ENCODE measurements at places on chromosomes 2 and 18. TPM values are rescaled to one million over a fixed set of nuclear protein-coding genes. Genes with fewer than 3 reads are reported as not detected.

The ST6GAL2 gene
- total RNA-seq: 7.4 TPM

The CKAP2L gene
- total RNA-seq: 42.1 TPM

The GPBAR1 gene
- total RNA-seq: 0.18 TPM

The RAX gene
- total RNA-seq: 5.3 TPM

The LRP2 gene
- total RNA-seq: 4.6 TPM

The TPO gene
- total RNA-seq: not detected

The LBH gene
- 48.0 TPM for total RNA-seq

The KCNG3 gene
- 1.9 TPM for total RNA-seq

The MC4R gene
- not detected for total RNA-seq

The SIGLEC15 gene
- not detected for total RNA-seq

The KYNU gene
- total RNA-seq: 4.2 TPM

The MATN3 gene
- total RNA-seq: 44.7 TPM

The TMEFF2 gene
- total RNA-seq: not detected

The CEBPZ gene
- total RNA-seq: 94.0 TPM

The KIAA2012 gene
- 0.86 TPM for total RNA-seq

DNA sequence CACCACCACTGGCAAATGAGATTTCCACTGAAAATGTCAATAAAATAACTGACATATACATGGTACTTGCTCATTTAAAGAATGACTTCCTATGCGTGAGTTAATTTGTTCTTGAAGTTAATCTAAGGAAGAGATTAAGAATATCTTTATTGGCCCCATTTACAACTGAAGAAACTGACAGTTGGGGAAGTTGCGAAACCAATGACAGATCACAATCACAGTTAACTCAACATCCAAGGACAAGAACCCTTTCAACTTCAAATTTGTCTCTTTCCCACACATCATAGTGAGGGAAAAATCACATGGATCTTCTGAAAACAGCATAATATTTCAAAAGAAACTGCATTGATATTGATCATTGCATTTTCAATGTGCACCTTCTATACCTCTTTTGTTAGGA lies 565.4 kb downstream of the IRS1 start:
- no peaks in the 10 kb centered on the region for H3K27me3 ChIP-seq
- H3K4me3 ChIP-seq: no peak overlapping the region
- H3K27ac ChIP-seq: no peak overlapping the region
- no peaks in the 10 kb centered on the region for H3K4me1 ChIP-seq
- no peak for DNase-seq
- H3K36me3 ChIP-seq: no peaks in the 10 kb centered on the region

DNA sequence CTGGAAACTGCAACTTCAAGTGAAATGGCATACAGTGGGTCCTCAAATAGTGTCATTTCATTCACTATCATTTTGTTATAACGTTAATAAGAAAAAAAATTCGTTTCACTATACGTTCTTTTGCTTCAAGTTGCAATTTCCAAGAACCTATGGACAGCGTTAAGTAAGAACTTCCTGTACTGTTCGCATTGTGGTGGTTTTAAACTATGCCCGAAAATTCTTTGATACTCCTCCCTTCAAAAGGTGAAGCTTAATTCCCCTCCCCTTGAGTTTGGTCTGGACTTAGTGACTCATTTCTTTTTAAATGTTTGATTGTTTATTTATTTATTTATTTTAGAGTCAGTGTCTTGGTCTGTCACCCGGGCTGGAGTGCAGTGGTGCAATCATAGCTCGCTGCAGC lies 20.7 kb downstream of the GNLY start:
- H3K27ac ChIP-seq: no peak overlapping the region
- H3K27me3 ChIP-seq: peaks cover 6% of the 10 kb centered on the region
- H3K4me1 ChIP-seq: peaks cover 25% of the 10 kb centered on the region
- H3K36me3 ChIP-seq: no peaks in the 10 kb centered on the region

GRCh38 chr2:219536425-219536824 lies 7.2 kb downstream of the CHPF start:
- DNase-seq: no peak
- H3K4me3 ChIP-seq: no peak overlapping the region
- H3K36me3 ChIP-seq: peaks cover 18% of the 10 kb centered on the region
- no peak overlapping the region for H3K27ac ChIP-seq

DNA sequence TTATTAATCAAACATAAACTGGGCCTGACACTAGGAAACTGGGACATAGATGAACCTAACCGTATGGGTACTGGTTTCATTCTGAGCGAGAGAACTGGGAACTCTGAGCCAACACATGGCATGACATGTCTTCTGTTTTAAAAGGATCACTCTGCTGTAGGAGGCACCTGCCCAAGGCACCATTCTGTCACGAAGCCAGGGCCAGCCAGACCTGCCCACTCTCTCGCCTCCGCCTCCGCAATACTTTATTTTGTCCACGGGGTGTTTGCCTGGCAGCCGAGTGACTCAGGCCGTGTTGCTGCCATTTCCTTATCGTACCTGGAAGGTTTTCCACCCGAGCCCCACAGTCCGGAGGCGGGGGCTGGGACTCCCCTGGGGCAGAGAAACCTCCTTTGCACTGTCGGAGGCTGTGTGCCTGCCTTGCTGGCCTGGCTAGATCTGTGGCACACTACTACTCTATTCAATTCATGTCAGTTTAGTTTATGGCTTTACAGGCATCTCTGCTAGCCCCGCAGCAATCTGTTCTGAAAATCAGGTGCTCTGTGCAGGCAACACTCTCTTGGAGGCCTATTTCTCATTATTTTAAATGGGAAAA lies 120.4 kb upstream of the ACKR3 start:
- H3K4me3 ChIP-seq: no peak overlapping the region
- H3K36me3 ChIP-seq: peaks cover 3% of the 10 kb centered on the region
- DNase-seq: no peak
- no peaks in the 10 kb centered on the region for H3K4me1 ChIP-seq
- no peak overlapping the region for H3K27ac ChIP-seq

GRCh38 chr18:2237706-2238105 lies 333.6 kb downstream of the METTL4 start:
- no peaks in the 10 kb centered on the region for H3K27me3 ChIP-seq
- no peak overlapping the region for H3K4me3 ChIP-seq
- no peaks in the 10 kb centered on the region for H3K36me3 ChIP-seq
- no peak overlapping the region for H3K27ac ChIP-seq
- no peak for DNase-seq
- H3K4me1 ChIP-seq: no peaks in the 10 kb centered on the region

- no peaks in the 10 kb centered on the region for H3K27me3 ChIP-seq
- no peak for DNase-seq
- no peaks in the 10 kb centered on the region for H3K36me3 ChIP-seq
- H3K4me1 ChIP-seq: peaks cover 5% of the 10 kb centered on the region
- no peak overlapping the region for H3K4me3 ChIP-seq
- no peak overlapping the region for H3K27ac ChIP-seq
Observed at GRCh38 chr2:64223055-64223454, 78.8 kb upstream of the PELI1 start.

DNA sequence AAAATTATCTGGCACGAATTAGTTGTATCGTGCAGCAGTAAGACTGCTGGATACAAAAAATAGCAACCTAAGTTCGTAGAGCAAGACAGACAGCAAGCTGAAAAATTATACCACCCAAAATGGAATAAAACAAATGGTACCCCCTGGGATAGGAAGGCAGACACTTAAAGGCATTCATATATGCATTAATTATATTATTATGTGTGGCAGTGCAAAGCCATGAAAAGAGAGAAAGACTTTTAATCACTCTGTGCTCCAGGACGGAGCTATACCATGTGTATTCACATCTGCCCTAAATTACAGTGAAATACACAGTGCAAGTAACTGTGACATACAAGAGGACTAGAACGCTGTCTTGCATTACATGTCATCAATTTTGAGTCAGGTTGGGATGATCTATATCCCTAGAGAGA lies 235.9 kb downstream of the GULP1 start:
- no peaks in the 10 kb centered on the region for H3K4me1 ChIP-seq
- H3K27me3 ChIP-seq: no peaks in the 10 kb centered on the region
- no peaks in the 10 kb centered on the region for H3K36me3 ChIP-seq
- no peak for DNase-seq

GRCh38 chr2:144083211-144083610 lies 436.7 kb downstream of the ZEB2 start:
- H3K4me1 ChIP-seq: peaks cover 4% of the 10 kb centered on the region
- H3K36me3 ChIP-seq: no peaks in the 10 kb centered on the region
- no peak overlapping the region for H3K27ac ChIP-seq
- DNase-seq: no peak

- H3K4me3 ChIP-seq: no peak overlapping the region
- no peak overlapping the region for H3K27ac ChIP-seq
- peak; percentile 48 for DNase-seq
- no peaks in the 10 kb centered on the region for H3K36me3 ChIP-seq
- H3K4me1 ChIP-seq: peaks cover 16% of the 10 kb centered on the region
- peaks cover 8% of the 10 kb centered on the region for H3K27me3 ChIP-seq
Observed at GRCh38 chr2:231535961-231536360, 5.7 kb upstream of the NMUR1 start.

GRCh38 chr2:85765081-85765731 lies 11.4 kb downstream of the ATOH8 start:
- H3K36me3 ChIP-seq: no peaks in the 10 kb centered on the region
- peaks cover 30% of the 10 kb centered on the region for H3K4me1 ChIP-seq
- H3K4me3 ChIP-seq: no peak overlapping the region
- peak overlapping the region; percentile 84 for H3K27ac ChIP-seq
- DNase-seq: peak; percentile 82

GRCh38 chr2:101151859-101152271 lies 683 bp upstream of the TBC1D8 start:
- no peaks in the 10 kb centered on the region for H3K4me1 ChIP-seq
- DNase-seq: no peak
- peak overlapping the region; percentile 85 for H3K4me3 ChIP-seq
- H3K36me3 ChIP-seq: no peaks in the 10 kb centered on the region
- H3K27me3 ChIP-seq: peaks cover 20% of the 10 kb centered on the region
- H3K27ac ChIP-seq: no peak overlapping the region

- H3K4me1 ChIP-seq: peaks cover 15% of the 10 kb centered on the region
- H3K27ac ChIP-seq: peak overlapping the region; percentile 69
- peak overlapping the region; percentile 39 for H3K4me3 ChIP-seq
- DNase-seq: no peak
- H3K36me3 ChIP-seq: peaks cover 43% of the 10 kb centered on the region
- H3K27me3 ChIP-seq: no peaks in the 10 kb centered on the region
Observed at GRCh38 chr2:3399829-3400228, 20.3 kb downstream of the TRAPPC12 start.

DNA sequence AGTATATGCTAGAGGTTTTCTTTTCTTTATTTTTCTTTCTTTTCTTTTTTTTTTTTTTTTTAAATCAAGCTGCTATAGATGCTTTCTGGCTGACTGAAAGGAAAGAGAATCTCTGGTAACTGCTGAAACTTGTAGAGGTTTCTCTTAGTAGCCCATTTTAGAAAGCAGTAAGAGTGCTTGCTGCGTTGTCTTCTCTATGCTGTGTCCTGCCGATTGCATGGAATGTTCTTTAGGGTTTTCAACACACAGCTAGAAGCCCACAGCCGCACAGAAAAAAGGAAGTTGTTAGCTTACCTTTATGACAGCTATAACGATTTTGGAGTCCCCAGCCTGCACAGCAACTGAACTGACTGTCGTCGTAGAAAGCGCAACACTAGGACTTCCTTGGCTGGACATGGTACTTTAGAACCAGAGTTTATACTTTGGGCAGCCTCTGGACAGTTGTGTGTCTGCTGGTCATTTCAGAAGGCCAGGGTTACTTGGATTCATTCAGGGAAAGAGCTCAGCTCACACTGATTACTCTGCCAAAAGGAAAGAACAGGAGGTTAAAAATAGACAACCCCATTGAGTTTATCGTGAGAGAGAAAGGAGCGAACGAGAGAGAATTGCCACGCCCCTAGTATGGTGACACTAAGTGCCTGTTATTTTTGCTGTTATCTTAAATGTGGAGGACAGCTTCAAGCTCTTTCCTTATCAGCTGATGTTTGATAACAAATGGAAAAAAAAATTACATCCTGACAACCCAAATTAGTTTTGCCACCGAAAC lies at the start of gene CCDC141:
TSS of gene CCDC141 (minus strand) at position 592 of the 766 bp plus-strand sequence. CDS start at position 396, 196 bp downstream.
- no peaks in the 10 kb centered on the region for H3K27me3 ChIP-seq
- H3K36me3 ChIP-seq: peaks cover 42% of the 10 kb centered on the region
- H3K4me1 ChIP-seq: no peaks in the 10 kb centered on the region
- H3K4me3 ChIP-seq: peak within 1 kb of the TSS; percentile 86
- no peak within 1 kb of the TSS for H3K27ac ChIP-seq
- no peak for DNase-seq

- H3K4me1 ChIP-seq: no peaks in the 10 kb centered on the region
- DNase-seq: no peak
- H3K27me3 ChIP-seq: peaks cover 8% of the 10 kb centered on the region
- no peak overlapping the region for H3K27ac ChIP-seq
- H3K4me3 ChIP-seq: no peak overlapping the region
Observed at GRCh38 chr18:47346016-47346415, 94.6 kb upstream of the SKOR2 start.

DNA sequence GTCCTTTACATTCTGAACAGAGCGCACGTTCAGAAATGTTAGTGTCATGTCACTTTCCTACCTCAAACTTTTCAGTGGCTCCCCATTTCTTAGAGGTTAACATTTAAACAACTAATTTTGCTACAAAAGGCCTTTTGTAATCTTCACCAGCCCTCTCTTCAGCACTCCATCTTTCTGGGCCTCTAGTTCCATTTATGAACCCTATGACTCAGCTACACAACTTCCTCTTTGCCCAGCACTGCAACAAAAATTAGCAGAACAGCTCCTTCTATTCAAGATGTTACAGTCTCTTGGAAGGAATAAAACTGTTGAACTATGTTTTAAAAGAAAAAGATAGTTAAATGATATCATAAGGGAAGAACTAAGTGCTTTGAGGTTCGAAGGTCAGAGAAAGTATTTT lies 139.9 kb downstream of the VWC2L start:
- no peaks in the 10 kb centered on the region for H3K27me3 ChIP-seq
- no peaks in the 10 kb centered on the region for H3K4me1 ChIP-seq
- H3K27ac ChIP-seq: no peak overlapping the region
- no peak for DNase-seq
- H3K36me3 ChIP-seq: no peaks in the 10 kb centered on the region

- peaks cover 54% of the 10 kb centered on the region for H3K27me3 ChIP-seq
- H3K27ac ChIP-seq: peak overlapping the region; percentile 98
- H3K4me3 ChIP-seq: peak overlapping the region; percentile 82
- no peaks in the 10 kb centered on the region for H3K4me1 ChIP-seq
- DNase-seq: no peak
Observed at GRCh38 chr18:33576999-33577646, 896 bp upstream of the ASXL3 start.

- H3K27ac ChIP-seq: no peak overlapping the region
- H3K4me1 ChIP-seq: no peaks in the 10 kb centered on the region
- no peak overlapping the region for H3K4me3 ChIP-seq
- DNase-seq: no peak
- H3K27me3 ChIP-seq: no peaks in the 10 kb centered on the region
- no peaks in the 10 kb centered on the region for H3K36me3 ChIP-seq
Observed at GRCh38 chr2:178244777-178245176, 50.5 kb downstream of the OSBPL6 start.

DNA sequence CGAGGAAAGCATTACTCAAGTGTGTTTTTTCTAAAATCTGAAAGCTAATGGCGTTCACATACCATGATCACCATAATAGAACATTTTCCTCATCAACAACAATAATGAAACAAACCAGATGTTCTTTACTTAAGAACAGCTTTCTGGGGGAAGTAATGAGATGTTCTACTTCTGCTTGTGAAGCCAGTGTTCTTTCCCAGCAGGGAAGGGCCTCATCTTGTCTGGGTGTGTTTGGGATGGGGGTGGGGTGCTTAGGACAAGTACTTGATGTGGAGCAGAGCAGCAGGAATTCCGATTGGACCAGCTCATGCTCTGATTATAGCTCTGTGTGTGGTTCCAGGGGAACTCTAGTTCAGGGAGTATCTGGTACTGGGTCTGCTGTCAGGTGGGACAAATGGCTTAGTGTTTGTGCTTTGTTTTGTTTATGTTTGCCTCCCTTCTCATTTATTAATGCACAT lies 163.0 kb upstream of the NOSTRIN start:
- no peak overlapping the region for H3K27ac ChIP-seq
- peak; percentile 80 for DNase-seq
- H3K4me1 ChIP-seq: peaks cover 11% of the 10 kb centered on the region
- H3K36me3 ChIP-seq: no peaks in the 10 kb centered on the region
- peak overlapping the region; percentile 46 for H3K4me3 ChIP-seq
